Gastrocnemius medialis (tissue), 4 donors: ENCODE measurements at places on chromosomes 6 and 20. TPM values are rescaled to one million over a fixed set of nuclear protein-coding genes. Genes with fewer than 3 reads are reported as not detected.

- no peaks in the 10 kb centered on the region for H3K36me3 ChIP-seq
- H3K4me1 ChIP-seq = peaks cover 10% of the 10 kb centered on the region
- H3K27ac ChIP-seq = no peak overlapping the region
- DNase-seq = no peak
Observed at GRCh38 chr20:4978050-4978918, 23.0 kb downstream of the SLC23A2 start.

MEI4 gene
- not detected for total RNA-seq

GRCh38 chr6:114344246-114344970 lies 1.6 kb upstream of the HS3ST5 start:
- H3K4me3 ChIP-seq = no peak overlapping the region
- H3K27me3 ChIP-seq = peaks cover 9% of the 10 kb centered on the region
- H3K36me3 ChIP-seq = no peaks in the 10 kb centered on the region
- no peak overlapping the region for H3K27ac ChIP-seq
- DNase-seq = no peak
- H3K4me1 ChIP-seq = peaks cover 11% of the 10 kb centered on the region

DNA sequence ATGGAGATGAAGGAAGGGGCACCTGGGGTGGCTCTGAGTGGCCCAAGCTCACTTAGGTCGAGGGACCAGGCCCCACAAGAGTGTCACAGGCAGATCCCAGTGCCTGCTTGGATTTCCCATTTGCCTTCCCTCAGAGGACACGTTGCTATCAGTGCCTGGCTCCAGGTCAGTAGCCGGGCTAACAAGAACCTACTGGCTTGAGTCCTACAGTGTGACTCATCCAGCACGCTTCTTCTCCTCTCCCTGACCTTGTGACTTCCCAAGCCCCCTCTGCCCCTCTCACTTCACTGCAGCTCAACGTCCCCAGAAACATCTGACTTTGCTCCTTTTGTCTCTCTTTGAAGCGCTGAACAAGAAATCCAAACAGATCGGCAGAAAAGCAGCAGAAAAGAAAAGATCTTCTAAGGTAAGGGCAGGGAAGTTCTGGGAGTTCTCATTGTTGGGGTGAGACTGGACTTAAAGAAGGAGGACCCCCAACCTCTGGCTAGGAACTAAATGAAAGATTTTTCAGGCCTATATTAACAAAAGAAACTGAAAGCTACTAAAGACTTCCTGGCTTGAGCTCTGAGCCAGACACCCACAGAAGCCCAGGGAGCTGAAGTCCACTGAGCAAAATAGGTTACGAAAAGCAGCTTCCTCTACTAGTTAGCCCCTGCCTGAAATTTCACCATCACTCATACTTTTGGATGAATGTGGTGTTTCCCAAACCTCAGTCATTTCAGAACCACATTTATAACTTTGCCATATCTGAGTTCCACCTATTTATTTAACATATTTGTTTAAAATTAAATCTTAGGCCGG lies 21.5 kb downstream of the ASIP start:
- H3K36me3 ChIP-seq = no peaks in the 10 kb centered on the region
- peaks cover 10% of the 10 kb centered on the region for H3K4me1 ChIP-seq
- H3K27ac ChIP-seq = peak overlapping the region; percentile 38
- H3K27me3 ChIP-seq = no peaks in the 10 kb centered on the region
- peak; percentile 58 for DNase-seq
- no peak overlapping the region for H3K4me3 ChIP-seq

DNA sequence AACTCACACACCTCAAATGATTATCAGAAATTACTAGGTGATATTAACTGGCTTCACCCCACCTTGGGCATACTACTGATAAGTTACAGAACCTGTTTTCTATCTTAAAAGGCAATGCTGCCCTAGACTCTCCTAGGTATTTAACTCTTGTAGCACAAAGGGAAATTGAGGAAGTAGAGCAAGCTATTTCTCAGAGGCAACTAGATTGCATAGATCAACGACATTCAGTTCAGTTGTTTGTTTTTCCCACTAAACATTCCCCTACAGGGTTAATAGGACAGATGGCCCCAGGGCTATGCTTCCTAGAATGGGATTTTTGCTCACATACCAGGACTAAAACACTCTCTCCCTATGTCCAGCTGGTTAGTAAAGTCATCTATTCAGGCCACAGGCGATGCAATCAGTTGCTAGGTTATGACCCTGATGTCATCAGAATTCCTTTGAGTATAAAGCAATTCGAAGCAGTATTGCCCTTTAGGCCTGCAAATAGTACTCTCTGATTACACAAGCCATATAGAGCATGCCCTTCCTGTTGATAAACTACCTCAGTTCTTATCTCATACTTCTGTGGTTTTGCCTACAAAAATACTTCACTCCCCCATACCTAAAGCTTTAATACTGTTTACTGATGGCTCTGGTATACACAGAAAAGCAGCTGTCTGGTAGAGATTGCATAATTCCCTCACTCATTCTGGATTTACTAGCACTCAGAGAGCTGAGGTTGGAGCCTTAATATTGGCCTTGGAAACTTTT lies 67.4 kb upstream of the ASCC3 start:
- no peaks in the 10 kb centered on the region for H3K4me1 ChIP-seq
- H3K27ac ChIP-seq = no peak overlapping the region
